ENCODE measurements at places on chromosomes 6 and 20.

GRCh38 chr6:5151360-5151954, 66.3 kb downstream of the PPP1R3G start:
- DNase-seq: no peak

DNA sequence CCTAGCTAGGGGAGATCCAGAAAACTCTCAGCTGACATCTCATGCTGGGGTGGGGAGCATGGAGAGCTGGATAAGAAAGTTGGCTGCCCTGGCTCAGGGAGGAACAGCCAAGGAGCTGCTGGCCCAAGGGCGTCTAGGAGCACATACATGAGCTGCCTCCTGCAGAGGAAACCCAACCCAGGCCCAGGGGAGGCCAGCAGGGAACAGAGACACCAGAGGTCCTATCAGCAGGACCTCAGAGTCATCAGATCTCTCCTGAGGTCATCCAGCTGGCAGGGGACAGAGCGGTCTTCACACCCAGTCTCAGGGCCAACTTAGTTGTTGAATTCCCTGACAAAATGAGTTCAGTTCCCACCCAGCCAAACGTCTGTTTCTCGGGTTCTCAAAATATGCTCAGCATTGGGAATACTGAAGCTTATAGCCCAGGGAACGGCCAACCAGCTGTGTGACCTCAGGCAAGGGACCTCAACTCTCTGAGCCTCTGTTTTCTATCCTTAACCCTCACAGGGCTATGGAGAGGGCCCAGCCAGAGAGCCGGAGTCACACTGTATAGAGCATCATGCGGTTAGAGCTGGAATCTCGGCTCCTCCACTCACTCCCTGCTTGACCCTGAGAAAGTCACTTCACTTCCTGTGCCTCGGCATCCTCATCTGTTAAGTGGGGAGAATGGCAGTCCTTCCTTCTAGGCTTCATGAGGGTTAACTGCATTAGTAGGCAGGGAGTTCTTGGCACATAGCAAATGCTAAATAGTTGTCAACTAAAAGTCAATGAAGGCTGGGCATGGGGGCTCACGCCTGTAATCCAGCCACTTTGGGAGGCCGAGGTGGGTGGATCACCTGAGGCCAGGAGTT, 13.8 kb downstream of the ADA start:
- DNase-seq: no peak

- no peak for DNase-seq
Observed at GRCh38 chr6:150323205-150323604, 45.6 kb upstream of the IYD start.

- DNase-seq: no peak
Observed at GRCh38 chr20:3990716-3991115, 24.6 kb downstream of the RNF24 start.

- DNase-seq: no peak
Observed at GRCh38 chr6:106555767-106556166, 73.5 kb downstream of the RTN4IP1 start.

GRCh38 chr6:121393731-121394505, 41.5 kb upstream of the GJA1 start:
- no peak for DNase-seq

- DNase-seq: no peak
Observed at GRCh38 chr20:59781226-59781625, 152.2 kb downstream of the SYCP2 start.

DNA sequence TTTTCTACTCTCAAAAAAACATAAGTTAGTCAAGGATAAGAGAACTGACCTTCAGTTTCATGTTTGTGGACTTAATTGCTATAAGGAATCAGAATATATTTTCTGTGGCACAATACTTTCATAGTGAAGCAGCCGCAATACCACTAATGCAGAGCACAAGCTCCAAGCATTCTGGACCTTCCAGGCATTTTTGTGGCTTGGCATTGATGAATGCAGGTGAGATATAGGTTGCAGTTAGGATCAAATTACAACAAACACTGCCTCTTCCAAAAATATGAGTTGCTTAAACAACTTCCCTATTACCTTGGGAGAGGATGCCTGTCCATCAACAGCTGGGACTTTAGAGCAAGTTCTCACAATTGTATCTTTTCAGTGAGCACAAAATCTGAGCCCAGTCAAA, 162.8 kb upstream of the RSPO3 start:
- DNase-seq: no peak

Data from KG1 (cell line).